ENCODE measurements at places on chromosomes 4 and X.

GRCh38 chr4:8916351-8916885, 44.8 kb upstream of the HMX1 start:
- peak; percentile 21 for DNase-seq

DNA sequence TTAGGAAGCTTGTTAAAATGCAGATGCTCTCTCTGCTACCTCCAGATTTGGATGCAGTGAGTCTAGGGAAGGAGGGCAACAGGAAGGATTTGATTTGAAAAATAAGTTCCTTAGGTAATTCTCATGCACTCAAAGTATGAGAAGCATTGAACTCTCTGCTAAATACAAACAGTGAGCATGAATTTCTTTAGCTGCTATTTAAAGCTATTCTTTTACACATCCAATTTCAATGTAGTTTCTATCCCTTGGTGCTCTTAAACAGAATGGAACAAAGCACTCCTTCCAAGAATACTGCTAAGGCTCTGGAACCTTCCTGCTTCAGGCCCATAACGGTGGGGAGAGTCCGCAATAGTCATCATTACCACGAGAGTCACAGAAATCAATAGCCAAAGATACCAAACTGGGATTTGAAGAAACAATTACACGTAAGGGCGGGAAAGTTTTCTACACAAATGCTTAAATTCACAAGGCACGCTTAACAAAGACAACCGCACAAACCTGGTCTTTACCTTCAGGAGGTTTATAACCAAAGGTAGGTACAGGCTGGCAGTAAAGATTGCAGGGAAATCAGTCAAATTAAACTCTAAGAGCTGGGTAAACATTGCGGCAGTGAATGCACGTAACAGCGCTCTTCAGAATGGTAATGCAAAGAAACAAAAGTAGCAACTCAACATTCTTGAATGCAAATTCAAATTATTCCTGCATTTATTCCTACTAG, 123.2 kb upstream of the NAP1L5 start:
- peak; percentile 65 for DNase-seq

- DNase-seq = no peak
Measured at GRCh38 chrX:98939456-98939855, 1470.6 kb downstream of the PCDH19 start.

DNA sequence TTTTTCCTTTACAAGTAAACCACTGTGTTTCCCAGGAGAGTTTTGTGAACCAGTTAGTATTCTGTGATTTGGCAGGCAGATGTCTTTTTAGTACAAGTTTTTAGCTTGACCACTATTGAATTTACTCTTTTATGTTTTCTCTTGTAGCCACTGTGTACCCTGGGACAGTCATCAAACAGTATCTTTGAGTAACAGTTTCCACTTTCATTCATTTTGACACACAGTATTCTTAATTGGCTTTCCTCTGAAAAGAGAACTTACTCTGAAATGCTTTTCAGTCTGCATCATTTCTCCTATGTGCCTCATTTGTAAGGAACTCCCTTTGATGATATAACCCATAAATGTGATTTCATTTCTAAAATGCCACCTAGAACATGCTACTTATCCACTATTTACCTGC, 476.5 kb downstream of the PDGFC start:
- no peak for DNase-seq

- no peak for DNase-seq
Measured at GRCh38 chr4:37602454-37603069, 83.6 kb downstream of the RELL1 start.

DNA sequence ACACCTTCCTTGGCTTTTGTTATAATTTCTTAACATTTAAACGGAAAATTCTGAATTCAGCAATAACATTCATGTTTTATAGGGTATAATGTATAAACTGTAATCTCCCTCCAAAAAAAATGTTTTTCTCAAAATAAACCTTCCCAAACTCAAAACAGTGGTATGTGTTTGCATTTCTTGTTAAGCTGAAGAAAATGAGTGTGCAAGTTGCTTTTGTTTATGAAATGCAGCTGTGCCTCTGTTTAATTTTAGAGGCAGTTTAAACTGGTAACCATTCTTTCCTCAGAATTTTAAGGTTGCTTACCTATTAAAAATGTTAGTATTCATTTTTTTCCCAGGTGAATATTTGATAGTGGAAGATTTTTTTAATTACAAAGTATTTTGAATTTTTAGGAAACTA, 105.0 kb upstream of the ANKRD50 start:
- DNase-seq = no peak

GRCh38 chr4:168856312-168856711, 153.7 kb downstream of the CBR4 start:
- no peak for DNase-seq

DNA sequence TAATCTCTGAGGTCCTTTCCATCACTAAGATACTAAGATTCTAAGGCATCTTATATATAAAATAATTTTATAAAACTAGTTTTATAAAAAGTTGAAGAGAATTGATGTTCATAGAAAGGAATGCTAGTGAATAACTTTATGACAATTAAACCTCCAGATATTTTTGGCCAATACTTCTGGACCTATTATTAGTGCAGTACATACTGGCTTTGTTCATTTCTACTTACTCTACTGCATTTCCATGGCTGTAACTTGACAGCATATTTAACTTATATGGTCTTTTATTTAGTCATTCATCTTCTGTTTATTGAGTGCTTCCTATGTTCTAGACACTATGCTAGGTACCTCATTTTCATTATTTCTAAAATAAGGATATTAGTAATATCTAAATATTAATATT, 6.8 kb upstream of the USP53 start:
- DNase-seq = no peak

DNA sequence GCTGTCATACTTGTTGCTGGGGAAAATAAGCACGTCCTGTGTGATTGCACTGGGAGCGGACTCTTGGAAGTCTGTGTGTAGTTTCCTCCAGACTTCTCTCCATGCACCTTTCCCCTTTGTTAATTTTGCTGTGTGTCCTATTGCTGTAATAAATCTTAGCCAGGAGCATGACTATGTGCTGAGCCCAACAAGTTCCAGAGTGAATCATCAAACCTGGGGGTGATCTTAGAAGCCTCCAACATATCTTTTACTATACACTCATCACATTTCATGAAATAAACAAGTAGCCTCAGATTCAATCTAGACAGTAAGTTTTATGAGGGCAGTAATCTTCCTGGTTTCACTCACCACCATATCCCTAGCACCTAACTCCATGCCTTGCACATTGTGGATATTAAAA, 43.3 kb upstream of the FGF13 start:
- no peak for DNase-seq

DNA sequence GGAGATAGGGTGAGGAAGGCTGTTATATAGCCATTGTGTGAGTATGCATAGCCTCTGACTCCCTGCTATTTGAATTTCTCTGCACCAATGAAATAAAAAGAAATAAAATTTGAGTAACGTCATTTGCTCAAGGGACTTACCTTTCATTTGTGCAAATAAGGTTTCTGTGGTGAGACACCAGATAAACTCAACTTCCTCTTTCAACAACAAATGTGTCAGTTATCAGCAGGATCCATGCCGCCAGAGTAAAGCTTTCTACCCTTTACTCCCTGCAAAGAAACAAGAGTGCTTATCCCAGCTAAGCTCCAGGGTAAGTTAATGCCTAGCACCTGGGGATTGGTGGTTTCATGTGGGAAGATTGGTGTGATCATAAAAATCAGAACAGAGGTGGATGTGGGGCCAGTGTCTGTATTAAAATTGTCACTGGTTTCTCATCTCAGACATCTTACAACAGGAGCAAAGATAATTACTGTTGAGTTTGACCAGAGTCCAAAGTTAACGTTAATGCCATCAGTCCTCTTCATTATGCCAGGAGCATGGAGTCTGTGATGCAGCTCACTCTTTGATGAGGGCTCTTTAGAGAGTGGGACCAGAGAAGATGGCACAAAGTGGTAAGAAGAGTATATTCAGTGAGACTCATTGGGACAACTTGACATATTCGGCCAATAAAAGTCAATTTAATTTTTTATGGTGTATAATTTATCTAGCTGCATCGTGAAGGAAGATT, at the start of gene P2RY10:
P2RY10 (plus strand) TSS at position 206 of the 727 bp plus-strand sequence. CDS start 15,130 bp downstream, outside the sequence.
- no peak for DNase-seq

- DNase-seq = peak; percentile 86
Measured at GRCh38 chr4:66769441-66769840, 775.9 kb downstream of the CENPC start.

- peak; percentile 77 for DNase-seq
Measured at GRCh38 chrX:103919270-103919637, 43.2 kb upstream of the TMSB15B start.

GRCh38 chr4:79980448-79980847, 92.6 kb downstream of the ANTXR2 start:
- DNase-seq = no peak

- DNase-seq = peak; percentile 66
Measured at GRCh38 chr4:73341454-73341853, 62.6 kb upstream of the ALB start.

GRCh38 chr4:146787731-146788130, 149.0 kb downstream of the POU4F2 start:
- DNase-seq = no peak

GRCh38 chr4:3835527-3836405, 69.6 kb downstream of the ADRA2C start:
- DNase-seq = no peak

- DNase-seq = peak; percentile 90
Measured at GRCh38 chr4:25484243-25484721, 107.2 kb downstream of the ANAPC4 start.

- no peak for DNase-seq
Measured at GRCh38 chrX:135213200-135213844, 38.5 kb upstream of the ETDA start.

- DNase-seq = peak; percentile 53
Measured at GRCh38 chr4:53706422-53707032, 115.2 kb upstream of the LNX1 start.

DNA sequence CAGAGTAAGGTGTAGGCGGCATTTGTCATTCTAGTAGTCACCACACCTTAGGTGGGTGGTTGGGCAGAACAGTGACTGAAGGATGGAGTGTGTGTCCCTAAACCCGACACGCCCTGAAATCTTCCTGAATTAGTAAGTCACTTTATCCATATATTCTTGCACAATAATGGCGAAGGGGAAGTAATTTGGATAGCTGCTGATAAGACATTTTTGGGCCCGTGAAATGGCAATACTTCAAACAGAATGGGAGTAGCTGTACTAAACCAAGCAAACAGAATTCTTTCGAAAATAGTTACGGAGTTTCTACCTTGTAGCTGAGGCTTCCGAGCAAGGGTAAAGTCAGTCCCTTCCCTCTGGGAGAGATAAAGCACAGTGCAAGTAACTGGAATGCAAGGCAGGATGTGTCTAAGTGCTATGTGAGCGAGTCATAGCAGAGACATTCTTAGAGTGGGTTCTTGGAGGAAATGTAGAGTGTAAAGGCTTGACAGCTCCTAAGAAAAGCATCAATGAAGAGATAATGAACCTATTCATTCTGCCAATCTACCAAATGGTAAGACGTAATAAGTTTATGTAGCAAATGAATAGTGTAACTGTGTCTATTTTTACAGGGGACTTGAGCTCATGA, 72.8 kb downstream of the CLCN5 start:
- no peak for DNase-seq

DNA sequence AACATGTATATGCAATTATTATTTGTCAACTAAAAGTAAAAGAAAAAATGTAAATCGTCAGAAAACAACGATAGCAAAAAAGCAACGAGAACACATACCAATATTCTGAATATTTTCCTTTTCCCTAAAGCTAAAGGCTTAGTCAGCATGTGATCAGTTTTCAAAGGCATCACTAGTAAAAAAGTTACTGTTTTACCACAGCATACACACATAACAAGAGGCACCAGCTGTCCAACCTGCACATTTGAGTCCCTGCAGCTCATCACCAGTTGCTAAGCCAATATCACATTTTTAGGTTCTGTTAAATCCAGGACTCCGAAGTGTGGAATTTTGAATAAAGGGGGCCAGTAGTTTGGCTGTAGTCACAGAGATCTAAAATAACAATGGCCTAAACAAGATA, 203.8 kb downstream of the ADGRA3 start:
- DNase-seq = no peak

DNA sequence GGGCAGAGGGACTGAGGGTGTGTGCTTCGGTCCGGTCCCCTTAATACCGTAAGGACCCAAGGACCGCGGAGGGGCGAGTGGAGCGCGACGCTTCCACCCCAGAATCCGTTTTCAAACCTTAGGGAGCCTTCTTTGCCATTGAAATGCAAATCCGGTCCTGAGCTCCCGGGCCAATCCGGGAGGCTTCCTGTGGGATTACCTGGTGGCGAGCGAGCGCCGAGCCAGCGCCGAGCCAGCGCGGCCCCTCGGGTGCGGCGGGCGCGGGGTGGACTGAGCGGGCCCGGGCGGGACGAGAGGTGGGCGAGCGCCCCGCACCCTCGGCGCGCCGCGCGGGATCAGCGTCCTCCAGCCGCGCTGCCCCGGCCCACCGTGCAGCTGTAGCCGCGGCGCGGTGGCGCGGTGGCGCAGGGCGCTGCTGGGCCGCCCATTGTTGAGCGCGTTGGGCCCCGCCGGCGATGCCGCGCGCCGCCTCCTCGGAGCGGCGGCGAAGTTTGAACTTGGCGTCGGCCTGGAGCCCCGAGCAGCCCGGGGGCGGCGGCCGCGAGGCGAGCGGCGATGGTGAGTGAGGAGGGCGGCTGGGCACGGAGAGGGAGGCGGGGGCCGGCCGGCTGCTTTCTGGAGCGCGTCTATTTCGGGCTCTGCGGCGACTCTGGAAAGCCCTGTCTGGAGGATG, 208.7 kb downstream of the SOWAHB start:
- DNase-seq = peak; percentile 82

DNA sequence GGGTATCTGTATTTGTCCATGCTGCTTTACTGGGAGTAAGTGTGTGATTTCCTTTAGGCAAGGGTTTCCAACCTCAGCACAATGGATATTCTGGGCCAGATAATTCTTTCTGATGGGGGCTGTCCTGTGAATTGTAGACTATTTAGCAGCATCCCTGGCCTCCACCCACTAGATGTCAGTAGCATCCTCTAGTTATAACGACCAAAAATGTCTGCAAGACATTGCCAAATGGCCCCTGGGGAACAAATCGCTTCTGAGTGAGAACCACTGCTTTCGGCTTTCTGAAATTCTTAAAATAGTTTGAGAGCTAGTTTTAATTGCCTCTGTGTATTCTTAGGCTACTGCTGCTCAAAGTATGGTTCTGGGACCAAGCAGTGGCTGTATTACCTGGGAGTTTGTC, 81.2 kb upstream of the GPM6B start:
- peak; percentile 32 for DNase-seq

GRCh38 chr4:113732967-113733527, 28.5 kb downstream of the CAMK2D start:
- no peak for DNase-seq

DNA sequence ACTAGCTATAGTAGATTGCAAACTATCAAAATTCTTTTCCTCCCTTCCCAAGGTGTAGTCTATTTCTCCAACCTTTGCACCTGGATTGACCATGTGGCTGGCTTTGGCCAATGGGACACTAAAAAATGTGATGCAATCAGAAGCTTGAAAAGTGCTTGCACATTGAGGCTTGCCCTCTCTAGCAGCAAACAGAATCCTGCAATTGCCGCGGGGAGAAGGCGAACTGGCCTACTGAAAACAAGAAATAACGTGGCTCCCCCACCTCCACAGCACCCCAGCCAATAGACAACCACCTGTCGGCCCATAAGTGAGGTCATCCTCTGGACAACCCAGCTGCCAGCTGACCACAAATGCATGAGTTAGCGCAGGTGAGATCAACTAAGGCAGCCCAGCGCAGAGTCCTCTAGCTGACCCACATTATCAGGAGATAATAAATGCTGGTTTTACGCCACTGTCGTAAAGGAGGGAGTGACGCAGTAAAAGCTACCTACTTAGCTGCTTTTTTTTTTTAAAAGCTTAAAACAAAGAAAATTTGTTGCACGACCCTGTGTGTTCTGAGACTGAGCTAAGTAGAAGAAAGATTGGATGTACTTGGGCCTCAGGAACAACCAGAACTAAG, 95.2 kb downstream of the GK start:
- no peak for DNase-seq

- DNase-seq = no peak
Measured at GRCh38 chr4:148261848-148262247, 180.4 kb downstream of the NR3C2 start.

All from NCI-H69 (cell line).